B cell (primary cell): ENCODE measurements at places on chromosomes 16 and 17.
A peak's percentile ranks its signal among the peaks of the same experiment; 100 is the strongest.

- DNase-seq = no peak
Measured at GRCh38 chr16:1155353-1156054, 2.6 kb downstream of the CACNA1H start.

GRCh38 chr17:58605986-58606385 lies 85.9 kb downstream of the TEX14 start:
- no peak for DNase-seq

DNA sequence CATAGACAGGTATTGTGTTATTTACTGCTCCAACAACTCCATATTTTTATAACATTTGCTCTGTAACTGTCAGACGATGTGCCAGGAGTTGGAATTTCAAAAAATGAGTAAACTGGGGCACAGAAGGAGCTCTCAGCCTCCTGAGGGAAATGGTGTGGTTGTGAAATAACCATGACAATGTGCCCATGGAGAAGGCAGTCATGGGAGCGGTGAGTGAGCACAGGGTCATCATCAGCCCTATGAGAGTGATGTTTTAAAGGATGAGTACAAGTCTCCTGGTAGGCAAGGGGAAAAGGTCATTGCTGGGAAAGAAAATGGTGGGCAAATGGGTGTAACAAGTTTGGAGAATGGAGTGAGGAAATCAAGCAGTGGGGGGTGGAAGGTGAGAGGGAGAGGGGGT lies 115.0 kb upstream of the SEC14L1 start:
- no peak for DNase-seq

DNA sequence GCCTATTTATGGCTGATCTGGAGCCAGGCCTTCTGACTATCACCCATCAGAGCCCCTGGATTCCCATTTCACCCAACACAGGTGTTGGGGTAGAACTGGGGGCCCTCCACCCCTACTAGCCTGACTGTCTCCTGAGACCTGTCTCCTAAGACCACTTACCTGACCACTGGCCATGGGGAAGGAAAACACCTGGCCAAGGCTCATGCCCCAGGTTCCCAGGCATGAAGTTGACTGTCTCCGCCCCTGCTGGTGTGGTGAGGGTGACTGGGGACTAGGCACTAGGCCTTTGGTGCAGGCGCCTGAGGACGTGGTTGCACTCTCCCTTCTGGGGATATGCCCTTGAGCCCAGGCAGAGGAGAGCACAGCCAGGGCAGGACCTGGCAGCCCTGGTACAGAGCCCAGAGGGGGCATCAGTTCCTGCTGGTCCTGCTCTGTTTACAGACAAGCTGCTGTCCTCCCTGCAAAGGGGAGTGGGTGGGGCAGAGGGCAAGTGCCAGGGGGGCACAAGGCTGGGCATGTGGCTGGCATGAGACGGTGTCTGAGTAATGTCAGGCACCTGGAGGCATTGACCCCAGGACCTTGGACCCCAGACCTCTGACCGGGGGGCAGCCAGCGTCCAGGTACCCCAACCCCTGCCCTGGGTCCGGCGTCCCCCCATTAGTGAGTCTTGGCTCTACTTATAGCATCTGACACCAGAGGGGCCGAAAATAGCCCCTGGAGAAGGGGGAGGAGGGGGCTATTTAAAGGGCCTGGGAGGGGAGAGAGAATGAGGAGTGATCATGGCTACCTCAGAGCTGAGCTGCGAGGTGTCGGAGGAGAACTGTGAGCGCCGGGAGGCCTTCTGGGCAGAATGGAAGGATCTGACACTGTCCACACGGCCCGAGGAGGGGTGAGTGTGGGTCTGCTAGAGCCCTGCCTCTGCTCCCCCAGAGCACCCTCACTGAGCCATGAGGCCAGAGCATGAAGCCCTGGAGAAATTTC lies at the start of gene TCAP:
TCAP (plus strand) TSS at position 769 of the 981 bp plus-strand sequence; CDS start at position 780, 11 bp downstream.
- DNase-seq = no peak

GRCh38 chr17:15945527-15946191 lies 729 bp downstream of the ADORA2B start:
- DNase-seq = no peak

- DNase-seq = peak; percentile 44
Measured at GRCh38 chr17:66200685-66201092, 8.8 kb upstream of the CEP112 start.

DNA sequence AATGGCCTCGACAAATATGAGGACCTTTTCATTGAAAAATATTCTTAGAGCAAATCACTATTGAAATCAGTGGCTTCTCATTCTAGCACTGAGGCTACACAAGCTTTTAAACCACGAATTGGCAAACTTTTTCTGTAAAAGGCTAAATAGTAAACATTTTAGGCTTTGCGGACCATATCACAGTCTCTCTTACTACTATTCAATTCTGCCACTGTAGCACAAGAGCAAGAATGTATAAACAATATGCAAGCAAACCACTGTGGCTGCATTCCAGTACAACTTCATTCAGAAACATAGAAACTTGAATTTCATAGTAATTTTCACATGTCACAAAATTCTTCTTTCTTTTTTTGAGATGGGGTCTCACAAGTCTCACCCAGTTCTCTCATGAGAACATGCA lies 49.1 kb downstream of the PHLPP2 start:
- no peak for DNase-seq

- no peak for DNase-seq
Measured at GRCh38 chr17:82091264-82092066, 6.6 kb downstream of the FASN start.

GRCh38 chr17:2777242-2777867 lies 18.9 kb upstream of the RAP1GAP2 start:
- DNase-seq = no peak

- DNase-seq = no peak
Measured at GRCh38 chr16:72474501-72475123, 302.7 kb upstream of the PMFBP1 start.

- DNase-seq = no peak
Measured at GRCh38 chr17:17814162-17815061, 22.4 kb downstream of the SREBF1 start.

DNA sequence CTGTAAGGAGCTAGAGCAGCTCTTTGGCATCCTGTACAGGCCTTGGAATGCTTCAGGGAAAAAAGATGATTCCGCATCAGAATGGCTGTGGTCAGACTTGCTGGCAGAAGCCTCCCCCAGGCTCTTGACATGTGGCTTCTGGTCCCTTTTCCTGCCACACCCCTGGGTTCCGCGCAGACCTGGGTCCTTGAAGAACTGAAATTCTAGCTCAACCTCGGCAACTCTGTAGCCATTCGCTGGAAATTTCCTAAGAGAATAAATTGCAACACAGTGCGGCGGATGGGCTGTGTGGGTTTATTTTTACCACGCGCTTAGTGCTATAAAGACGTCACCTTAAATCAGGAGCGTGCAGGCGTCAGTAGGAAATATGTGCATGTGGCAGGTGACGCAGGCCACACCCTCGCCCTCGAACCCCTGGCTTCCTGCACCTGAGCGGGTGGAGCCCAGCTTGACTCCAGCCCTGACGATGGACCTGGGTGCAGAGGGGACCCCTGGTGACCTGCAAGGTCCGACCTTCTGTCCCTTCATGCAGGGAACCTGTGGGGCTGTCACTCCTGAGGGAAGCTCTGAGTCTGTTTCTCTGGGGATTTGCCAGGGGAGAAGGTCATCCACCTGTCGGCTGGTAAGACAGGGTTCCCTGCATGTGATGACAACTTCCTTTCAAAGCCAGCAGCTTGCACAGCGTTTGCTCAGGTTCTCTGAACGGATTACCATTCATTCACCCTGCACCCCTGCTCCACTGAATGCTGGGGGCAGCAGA lies 46.3 kb downstream of the METRNL start:
- peak; percentile 65 for DNase-seq

GRCh38 chr17:73550556-73550955 lies 93.7 kb downstream of the SDK2 start:
- DNase-seq = no peak

DNA sequence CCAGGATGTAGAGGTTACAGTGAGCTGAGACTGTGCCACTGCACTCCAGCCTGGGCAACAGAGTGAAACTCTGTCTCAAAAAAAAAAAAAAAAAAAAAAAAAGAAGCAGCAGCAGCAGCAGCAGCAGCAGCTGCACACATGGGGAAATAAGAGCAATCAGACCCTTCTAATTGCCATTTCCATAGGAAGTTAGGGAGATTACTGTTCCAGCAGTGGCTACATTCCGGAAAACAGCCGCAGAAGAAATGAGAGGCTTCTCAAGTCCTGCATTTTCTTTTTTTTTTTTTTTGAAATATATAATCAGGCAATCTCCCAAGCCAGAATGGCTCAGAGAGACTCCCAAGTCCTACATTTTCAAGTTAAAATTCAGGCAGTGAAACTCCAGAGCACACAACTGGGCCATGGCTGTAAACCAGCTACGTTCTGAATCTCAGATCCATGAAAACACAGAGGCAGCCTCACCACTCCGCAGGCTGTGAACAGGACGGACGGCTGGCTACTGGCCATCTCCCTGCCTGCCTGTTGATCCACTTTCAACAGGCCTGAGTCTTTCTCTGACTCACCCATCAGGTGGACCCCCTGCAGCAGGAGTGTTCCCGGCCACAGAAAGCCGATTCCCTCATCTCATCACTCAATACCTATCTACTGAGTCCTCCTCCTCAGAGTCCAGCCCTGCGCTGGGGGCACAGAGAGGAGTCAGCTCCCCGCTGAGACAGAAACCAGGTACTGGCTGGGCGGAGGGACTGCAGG lies 15.0 kb downstream of the TRPV1 start:
- no peak for DNase-seq

- DNase-seq = peak; percentile 4
Measured at GRCh38 chr17:15213381-15214087, 51.6 kb downstream of the PMP22 start.

- DNase-seq = no peak
Measured at GRCh38 chr16:54957403-54958166, 26.9 kb downstream of the IRX5 start.

DNA sequence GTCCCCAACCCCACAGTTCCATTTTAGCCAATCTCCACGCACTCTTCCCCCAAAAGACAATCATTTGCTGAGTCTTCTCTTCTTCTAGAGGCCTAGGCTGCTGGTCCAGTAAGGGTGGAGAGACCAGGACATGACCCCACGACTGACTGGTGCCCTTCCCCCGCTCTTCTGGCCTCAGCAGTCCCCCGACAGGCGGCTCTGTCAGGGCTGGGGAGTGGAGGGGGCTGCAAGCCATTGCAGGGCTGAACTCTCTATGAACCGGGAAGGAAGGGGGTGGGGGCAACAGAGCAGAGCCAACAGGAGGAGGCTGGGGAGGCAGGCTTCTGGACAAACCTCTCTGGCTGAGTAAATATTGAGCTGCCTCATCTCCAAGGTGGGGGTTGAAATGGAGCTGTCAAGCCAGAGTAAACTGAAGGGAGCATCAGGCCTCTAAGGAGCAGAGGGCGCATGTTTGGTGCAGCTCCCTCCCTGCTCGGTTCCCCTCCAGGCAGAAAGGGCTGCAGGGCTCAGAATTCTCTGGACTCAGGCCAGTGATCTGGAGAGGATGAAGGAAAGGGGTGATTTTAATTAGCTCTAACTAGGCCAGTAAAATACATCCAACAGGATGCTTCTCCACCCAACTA lies 8.7 kb downstream of the HOXB1 start:
- no peak for DNase-seq

GRCh38 chr17:40315678-40316570 lies 6.9 kb downstream of the RARA start:
- DNase-seq = peak; percentile 25

DNA sequence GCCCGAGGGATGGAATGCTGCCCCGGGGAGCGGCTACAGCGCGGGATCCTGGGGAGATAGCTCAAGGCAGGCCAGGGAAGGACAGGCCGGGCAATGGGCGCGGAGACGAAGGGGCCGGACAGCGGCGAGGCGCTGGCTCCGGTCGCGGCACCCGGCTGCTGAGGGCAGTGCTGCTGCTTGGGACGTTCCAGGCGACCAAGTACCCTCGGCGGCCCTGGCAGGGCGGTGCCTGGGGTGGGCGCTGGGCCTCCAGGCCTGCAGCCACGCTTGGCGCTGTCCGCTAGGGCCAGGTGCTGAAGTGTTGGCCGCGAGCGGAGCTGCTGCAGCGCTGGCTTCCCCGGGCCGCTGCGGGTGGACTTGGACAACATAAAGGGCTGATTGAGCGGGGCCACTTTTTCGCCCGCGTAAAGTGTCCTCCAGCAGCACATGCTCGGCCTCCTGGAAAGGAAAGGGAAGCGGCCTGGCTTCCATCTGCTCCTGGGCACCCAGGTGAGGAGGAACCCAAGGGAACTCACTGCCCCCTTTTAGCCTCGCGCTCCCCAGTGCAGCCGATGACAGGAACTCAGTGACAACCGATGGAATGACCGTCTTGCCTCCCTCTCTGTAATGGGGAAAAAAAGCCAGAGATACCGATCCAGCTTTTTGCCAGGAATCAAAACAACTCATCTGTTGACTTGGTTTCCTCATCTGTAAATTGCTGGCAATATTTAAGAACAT lies 23.7 kb downstream of the CLEC3A start:
- DNase-seq = no peak

DNA sequence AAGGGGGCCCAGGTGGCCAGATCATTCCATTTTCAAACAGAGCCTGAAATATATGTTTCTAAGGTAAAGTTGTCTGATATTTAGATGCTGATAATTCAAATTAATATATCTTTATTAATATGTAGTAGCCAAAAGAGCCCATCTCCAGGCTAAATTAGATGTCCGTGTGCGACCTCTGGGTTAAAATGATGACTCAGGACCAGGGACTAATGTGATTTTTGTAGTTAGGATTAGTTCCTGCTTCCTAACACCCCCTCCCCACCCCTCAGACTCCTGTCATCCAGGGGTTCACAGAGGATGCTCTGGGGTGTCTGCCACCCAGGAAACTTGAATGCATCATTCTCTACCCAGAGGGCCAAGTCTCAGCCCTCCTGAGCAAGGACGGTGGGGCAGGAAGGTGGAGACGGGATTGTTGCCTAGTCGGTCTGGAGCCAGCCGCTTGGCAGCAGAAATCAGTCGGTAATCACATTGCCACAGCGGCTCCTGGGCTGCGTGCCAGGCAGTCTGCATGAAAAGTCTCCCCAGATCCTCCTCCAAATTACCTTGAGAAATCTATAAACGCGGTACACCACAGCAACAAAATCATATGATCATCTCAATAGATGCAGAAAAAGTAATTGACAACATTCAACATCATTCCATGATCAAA lies 29.8 kb downstream of the CNGB1 start:
- DNase-seq = no peak

DNA sequence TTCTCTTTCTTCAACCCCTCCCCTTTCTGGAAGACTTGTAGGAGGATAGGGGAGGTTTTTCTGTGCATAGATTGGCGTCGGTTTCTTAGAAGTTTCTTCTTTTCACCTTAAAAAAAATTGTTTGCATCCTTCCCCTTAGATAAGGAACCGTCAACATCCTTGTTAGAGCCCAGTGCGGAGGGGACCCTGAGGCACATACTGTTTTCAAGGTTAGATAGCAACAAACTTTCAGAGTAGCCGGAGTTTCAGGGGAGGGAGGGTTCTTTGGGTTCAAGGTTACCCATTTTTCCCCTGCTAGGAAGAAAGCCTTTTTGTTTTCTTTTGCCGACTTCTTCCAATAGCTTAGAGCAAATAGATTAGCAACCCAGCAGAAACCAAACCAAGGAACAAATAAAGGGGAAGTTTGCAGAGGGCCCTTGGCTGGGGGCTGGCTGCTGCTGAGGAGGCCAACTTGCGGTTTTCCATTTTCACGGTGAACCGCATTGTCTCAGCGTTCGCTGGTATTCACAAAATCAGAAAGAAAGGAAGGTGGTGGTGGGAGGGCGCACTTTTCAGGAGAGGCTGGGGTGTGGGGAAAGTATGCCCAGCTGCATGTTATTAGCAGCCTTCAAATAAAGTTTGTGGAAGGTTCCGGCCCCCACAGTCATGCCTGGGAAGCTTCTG lies 28.8 kb downstream of the MSI2 start:
- peak; percentile 76 for DNase-seq

GRCh38 chr16:73171380-73171779 lies 123.5 kb upstream of the ZFHX3 start:
- DNase-seq = no peak

GRCh38 chr16:78879011-78879410 lies 721.5 kb downstream of the MAF start:
- DNase-seq = no peak

- DNase-seq = peak; percentile 12
Measured at GRCh38 chr16:17261197-17261858, 209.4 kb downstream of the XYLT1 start.
